ENCODE measurements at places on chromosomes 4 and X.

DNA sequence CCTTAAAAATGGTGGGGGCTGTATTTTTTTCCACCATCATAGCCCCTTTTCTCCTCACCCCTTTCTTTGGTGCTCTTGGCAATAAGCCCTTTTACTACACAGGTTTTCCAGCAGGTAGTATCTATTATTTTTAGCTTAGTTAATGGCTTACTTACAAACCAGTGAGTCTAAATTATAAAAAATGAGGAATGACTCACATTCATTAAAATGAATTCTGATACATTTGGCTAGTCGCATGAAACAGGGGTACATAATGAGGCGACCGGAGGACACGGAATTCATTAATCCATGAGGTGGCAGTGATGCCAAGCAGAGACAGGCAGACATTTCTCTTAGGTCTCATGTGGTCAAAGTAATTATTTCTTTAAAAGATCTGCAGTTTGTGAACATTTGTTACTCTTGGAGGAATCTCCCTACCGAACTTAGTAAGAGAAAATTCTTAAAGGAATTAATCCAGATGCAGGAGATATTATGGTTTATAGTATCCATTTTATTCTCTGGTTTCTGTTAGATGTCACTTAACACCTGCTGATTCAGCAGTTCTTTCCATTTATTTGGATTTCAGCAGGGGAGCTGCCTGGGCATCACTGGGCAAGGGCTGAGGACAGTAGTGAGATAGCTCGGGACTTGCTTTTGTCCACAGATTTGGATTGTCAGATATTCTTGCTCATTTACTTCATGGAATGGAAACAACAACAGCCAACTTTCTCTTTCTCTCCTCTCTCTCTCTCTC, 575.0 kb upstream of the NR3C2 start:
- DNase-seq, result peak; percentile 14

DNA sequence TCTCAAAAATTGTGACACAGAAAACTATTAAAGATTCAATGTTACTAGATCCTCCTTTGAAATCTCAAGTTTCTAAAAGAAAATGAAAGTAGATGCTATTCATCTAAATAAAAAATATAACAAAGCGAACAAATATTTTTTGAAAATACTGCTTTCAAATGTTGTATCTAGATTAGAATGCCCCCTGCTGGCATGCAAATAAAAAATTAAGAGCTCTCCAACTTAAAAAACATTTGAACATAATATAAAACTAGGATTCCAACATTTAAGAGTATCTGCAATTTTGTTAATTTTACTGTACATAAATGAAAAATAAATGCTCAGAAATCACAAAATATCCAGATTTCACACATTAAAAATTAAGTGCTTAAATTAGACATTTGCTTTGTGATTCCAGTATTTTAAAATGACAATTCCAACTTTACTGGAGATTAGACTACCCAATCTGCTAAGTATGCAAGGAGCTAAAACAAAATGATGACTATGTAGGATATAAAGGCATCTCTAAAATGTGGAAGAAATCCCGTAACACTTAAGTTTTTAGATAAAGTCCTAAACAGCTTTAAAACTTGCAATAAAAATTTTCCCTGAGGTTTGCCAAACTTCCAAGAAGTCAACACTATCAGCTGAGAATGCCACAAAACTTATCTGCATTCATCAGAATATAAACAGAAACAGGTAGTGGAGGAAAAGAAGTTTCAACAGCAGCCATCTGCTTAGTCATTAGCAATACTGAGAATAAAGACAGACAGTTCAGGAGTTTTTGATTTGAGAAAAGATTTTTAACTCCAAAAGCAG, 32.7 kb downstream of the DHX15 start:
- DNase-seq, result no peak

DNA sequence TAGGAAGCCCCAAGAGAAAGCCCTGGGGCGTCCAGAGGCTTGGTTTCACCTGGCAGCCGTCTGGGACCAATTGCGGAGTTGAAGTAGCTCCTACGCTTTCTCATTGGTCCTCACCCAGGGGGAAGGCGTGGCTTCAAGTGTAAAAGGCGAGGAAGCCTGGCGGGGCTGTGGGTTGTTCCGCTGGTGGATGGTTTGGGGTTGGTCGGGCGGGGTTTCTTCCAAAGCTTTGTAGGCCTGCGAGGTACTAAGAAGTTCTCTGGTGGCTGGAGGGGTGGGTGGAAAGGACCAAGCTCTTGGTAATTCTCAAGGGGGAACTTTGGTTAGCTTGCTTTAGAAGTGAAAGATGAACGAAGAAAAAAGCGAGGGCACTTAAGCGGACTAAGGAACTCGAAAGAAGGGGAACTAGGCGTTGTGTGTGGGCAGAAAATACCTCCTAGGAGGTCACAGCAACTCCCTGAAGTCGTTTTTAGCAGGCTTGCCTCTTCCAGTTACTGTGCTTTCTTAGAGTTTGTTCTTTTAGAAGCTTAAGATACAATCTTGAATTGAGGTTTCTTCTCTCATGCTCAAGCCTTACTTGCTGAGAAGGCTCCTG, 36.6 kb downstream of the CCNG2 start:
- no peak for DNase-seq

GRCh38 chrX:49186125-49187027, at the start of gene PRICKLE3:
PRICKLE3 (minus strand) TSS chrX:49186373; CDS start chrX:49186297, 76 bp downstream.
- no peak for DNase-seq

GRCh38 chrX:52870046-52870445, 2.2 kb upstream of the XAGE3 start:
- DNase-seq, result no peak

- DNase-seq, result peak; percentile 39
Observed at GRCh38 chrX:13506574-13506973, 62.8 kb upstream of the EGFL6 start.

DNA sequence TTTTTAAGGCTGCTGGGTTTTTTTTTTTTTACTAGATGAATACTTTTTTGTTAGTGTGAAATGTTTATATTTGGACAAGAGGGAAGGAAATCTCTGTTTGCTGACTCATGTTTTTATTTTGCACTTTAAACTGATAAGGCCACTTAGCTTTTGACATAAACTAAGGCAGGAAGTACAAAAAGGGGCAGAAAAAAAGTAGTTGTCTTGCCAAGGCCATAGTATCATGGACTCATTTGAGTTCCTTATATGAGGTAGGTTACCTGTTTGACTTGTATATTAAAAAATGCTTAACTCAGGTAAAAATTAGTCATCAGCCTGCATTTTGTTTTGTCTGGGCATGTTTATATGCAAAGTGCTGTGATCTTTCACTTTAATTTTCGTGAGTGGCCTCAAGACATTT, 26.0 kb downstream of the SMAD1 start:
- no peak for DNase-seq

GRCh38 chr4:53929955-53930798, 134.2 kb downstream of the CHIC2 start:
- DNase-seq, result peak; percentile 86

- DNase-seq, result no peak
Observed at GRCh38 chrX:110403441-110404238, 45.0 kb downstream of the RTL9 start.

- DNase-seq, result no peak
Observed at GRCh38 chr4:73692254-73692653, 48.1 kb upstream of the CXCL8 start.

DNA sequence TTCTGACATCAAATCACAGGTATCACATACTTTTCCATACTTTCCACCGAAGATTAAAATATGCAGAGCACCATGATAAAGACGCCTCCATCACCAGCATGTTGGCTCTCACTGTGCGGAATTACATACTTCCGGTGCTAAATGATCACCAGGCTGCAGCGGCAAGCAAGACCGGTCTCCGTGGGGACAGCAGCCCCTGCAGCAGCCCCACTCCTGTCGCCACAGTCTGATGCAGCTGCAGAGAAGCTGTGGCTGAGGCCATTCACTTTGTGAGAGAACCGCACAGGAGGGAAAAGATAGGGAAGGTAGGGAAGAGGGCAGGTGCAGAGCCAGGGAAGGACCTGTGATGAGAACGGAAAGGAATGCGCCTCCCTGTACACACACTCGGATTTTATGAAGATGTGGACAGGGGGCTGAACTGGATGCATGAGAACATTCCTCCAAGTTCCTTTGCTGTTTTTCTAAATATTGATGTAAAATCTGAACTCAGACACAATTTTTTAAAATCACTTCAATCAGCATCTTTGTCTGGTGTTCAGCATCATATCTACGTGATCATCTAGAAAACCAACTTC, 38.3 kb downstream of the AFAP1 start:
- DNase-seq, result no peak

GRCh38 chr4:63921561-63921960, 487.7 kb downstream of the TECRL start:
- DNase-seq, result no peak

- no peak for DNase-seq
Observed at GRCh38 chr4:41712425-41712824, 36.1 kb downstream of the PHOX2B start.

- DNase-seq, result peak; percentile 27
Observed at GRCh38 chr4:109701566-109702410, 1.5 kb downstream of the CASP6 start.

GRCh38 chr4:168836490-168836889, 173.6 kb downstream of the CBR4 start:
- no peak for DNase-seq

- no peak for DNase-seq
Observed at GRCh38 chr4:123390846-123391456, 5.6 kb upstream of the SPRY1 start.

DNA sequence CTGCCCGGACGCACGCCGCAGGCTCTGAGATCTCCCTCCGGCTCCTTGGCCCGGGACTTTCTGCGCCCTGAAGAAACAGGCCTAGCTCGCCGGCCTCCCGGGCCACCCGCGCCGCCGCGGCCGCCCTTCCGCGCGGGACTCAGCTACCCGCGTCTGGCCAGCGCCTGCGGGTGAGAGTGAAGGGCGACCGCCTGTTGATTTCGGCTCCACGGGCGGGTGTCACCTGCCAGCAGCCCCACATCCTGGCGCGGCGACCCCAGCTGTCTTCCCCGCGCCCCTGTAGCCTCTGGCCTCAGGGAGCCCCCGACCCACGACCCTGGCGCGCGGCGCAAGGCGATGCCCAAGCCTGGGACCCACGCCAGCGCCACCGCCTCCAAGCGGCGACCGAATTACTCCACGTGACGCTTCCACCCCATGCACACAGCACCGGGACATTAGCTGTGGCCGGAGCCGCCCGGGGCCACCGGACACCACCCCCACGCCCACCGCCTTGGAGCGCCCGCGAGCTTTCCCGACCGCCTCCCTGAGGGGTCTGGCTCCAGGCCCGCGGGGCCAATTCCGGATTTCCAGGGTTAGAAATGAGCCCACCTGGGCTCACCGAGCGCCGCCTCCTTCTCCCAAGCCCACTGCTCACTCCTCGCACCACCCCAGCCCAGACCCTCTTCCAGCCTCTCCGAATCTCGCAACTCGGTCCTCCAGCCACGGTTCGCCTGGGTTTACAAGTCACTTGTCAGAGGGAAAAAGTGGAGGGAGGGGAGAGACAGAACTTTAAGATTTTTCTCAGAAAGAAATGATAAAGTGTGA, 10.2 kb downstream of the ARX start:
- no peak for DNase-seq

- no peak for DNase-seq
Observed at GRCh38 chr4:163542275-163542674, 47.8 kb downstream of the TMA16 start.

GRCh38 chr4:150366487-150366999, 215.4 kb upstream of the MAB21L2 start:
- peak; percentile 17 for DNase-seq

DNA sequence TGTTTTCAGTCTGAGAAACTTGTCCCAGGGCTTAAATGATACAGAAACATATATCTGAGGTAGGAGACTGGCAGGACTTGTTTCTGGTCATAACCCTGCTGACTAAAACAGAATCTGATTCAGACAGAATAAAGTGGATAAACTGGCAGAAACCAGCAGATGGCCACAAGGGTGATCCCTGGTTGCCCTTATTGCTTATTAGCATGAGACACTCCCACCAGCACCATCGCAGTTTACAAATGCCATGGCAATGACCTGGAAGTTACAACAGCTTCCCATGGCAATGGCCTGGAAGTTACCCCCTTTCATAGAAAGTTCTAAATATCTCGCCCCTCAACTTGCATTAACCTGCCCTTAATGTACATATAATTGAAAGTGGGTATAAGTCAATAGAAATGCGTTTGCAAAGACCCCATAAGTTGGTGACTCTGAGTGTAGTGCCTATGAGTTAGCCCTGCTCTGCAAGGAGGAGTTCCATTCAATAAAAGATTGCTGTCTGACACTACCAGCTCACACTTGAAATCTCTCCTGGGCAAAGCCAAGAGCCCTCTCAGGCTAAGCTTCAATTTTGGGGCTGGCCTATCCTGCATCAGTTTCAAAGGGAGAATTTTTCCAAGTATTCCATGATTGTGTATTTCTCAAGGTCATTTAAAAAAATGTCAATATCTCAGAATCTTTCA, 52.9 kb upstream of the PAGE5 start:
- DNase-seq, result no peak

GRCh38 chr4:104451573-104451972, 43.1 kb downstream of the CXXC4 start:
- DNase-seq, result no peak

- no peak for DNase-seq
Observed at GRCh38 chrX:649166-649565, 18.6 kb downstream of the SHOX start.

DNA sequence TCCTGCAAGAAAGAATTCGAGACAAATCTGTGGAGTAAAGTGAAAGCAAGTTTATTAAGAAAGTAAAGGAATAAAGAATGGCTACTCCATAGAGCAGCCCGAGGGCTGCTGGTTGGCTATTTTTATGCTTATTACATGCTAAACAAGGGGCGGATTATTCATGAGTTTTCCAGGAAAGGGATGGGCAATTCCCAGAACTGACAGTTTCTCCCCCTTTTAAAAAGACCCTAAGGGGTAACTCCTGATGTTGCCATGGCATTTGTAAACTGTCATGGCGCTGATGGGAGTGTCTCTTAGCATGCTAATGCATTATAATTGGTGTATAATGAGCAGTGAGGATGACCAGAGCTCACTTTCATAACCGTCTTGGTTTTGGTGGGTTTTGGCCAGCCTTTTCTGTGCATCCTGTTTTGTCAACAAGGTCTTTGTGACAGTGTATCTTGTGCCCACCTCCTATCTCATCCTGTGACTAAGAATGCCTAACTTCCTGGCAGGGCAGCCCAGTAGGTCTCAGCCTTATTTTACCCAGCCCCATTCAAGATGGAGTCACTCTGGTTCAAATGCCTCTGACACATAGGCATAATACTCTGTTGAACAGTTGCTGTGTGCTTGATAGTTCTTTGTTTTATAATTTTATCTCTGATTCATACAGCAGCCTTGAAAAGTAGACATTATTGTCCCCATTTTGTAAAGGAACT, 25.8 kb downstream of the GAB1 start:
- DNase-seq, result no peak

DNA sequence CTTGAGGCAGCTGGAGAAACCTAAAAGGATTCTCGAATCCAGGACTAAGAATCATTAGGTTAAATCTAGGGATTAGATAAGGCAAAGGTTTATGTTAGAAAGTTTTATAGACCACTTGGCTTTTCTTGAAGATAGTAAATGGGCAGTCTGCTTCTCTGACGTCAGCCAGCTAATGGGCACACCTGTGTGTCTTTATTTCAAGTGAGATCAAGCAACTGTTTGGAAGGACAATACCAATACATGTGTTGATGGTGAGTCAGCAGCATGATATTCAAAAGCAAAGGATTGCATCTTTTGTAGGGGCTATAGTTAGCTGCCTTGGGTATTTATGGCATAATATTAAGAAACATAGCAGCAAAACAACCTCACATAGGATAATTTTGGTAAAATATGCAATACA, 46.5 kb upstream of the GRPR start:
- DNase-seq, result no peak

GRCh38 chr4:9771034-9771433, 10.4 kb upstream of the DRD5 start:
- no peak for DNase-seq

GRCh38 chrX:11209798-11210414, 83.3 kb upstream of the AMELX start:
- DNase-seq, result no peak

Measured in left kidney (tissue), 8 donors.